ENCODE measurements at places on chromosomes 12 and 14.

DNA sequence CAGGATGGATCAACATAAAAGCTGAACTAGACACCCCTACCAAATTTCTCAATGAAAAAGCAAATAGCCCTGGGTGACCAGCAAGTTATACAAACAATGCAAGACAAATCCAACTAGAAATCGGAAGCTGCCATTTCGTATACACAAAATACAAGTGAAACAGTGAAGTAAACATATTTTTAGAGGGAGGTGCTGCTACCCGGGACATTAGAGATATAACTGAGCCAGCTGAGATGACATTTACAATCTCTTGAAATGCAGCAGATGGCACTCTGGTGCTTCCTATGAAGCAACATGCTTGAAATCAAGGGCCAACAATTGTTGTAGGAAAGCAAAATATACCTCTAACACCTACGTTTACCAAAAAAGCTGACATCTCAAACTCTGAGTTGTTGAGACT is 25.5 kb downstream of the BDKRB1 start:
- DNase-seq = no peak

GRCh38 chr14:36505181-36505815 is 14.7 kb downstream of the NKX2-1 start:
- DNase-seq = no peak

DNA sequence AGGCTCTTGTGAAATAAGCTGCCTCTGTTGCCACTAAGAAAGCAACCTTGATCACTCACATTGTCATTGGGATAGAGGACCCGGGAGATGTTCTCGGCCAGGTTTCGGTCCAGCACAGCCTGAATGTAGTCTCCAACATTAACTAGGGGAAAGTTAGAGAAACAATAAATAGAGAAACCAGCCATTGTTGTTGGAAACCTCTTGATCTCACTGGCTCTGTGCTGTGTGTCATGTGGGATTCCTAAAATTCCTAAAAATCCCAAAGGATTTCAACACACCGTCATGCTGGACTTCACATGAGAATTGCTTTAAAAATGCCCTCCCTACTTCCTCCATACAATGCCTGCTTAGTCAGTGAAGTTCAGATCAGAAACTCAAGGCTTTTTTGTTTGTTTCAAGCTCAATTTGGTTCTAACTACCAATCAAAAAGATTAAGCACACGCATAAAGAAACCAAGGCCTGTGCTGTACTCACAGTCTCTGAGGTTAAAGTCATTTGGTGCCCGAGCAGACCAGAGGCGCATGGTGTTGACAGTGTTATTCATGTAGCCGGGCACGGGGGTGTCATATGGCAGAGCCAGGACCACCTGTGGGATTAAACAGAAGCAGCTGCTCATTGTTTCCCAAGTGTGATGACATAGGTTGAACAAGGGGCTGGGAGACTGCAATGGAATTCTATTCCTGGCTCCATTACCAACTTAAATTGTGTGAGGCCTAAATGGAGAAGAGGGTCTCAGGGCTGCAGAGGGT is 23.6 kb downstream of the PYGL start:
- peak; percentile 65 for DNase-seq

DNA sequence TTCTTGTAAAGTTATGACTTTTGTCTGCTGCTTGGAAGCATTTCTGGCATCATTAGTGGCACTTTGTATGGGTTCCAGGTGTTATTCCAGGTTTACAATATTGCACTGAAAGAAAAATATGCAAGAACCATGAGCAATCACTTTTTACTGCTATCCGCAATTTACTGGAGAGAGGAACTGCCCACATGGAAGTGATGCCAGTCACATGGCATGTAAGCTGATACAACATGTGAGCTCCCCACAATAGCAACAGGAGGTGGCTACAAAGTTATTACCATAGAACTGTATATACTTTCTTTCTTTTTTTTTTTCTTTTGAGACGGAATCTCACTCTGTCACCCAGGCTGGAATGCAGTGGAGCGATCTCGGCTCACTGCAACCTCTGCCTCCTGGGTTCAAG is 1012.1 kb downstream of the BCL11B start:
- no peak for DNase-seq

GRCh38 chr12:67002720-67003119 is 266.4 kb upstream of the CAND1 start:
- DNase-seq = no peak

All from foreskin fibroblast (primary cell).